ENCODE measurements at places on chromosomes 7 and 10. TPM values are rescaled to one million over a fixed set of nuclear protein-coding genes. Genes with fewer than 3 reads are reported as not detected.

UTF1 gene
- total RNA-seq: 0.54 TPM

ECHS1 gene
- total RNA-seq: 46.0 TPM

DNA sequence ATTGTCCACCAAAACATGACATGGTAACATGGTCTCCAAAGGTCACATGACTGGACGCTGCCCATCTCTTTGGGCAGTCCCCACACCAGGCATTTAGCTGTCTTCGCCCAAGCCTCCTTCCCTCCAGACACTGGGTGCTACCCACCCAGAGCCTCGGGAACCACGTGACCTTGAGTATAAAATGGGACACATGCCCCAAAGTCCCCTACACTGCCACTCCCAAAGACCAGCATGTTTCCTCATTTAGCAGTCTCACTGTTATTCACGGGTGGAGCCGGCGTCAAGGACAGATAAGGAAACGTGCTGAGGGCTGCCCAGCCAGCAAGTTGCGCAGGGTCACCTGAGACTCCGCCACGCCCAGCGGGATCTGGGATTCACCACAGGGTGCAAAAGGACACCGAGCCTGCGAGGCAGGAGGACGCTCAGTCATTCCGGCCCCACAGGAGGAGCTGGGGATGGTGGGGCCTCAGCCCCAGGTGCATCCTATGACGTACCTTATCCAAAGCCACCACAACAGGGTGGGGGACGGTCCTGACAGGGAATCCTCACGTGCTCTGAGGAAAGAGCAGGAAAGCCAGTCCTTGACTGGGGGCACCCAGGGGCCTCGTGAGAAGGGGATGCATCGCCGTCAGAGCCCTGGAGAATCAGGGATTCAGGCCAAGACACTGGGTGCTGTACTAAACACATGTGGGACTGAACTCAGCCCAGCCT, 226.9 kb downstream of the TNS3 start:
- peak; percentile 77 for DNase-seq

DNA sequence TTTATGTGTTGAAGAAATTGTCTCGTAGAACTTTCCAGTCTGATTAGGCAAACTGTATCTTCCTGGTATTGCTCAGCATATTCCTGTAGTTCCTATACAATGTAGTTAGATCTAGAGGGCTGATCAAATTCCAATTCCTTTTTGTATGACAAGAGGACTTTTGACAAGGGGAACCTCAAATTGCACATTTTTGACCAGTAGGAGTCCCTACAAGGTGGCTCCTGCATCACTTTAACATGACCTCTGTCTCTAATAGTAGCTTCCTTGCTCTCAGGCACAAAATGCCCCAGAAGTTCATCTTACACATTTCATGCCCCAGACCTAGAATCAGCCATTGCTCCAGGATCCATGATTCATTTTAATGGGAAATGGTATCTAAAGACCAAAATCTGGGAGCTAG, 18.7 kb downstream of the HERPUD2 start:
- no peak for DNase-seq

DNA sequence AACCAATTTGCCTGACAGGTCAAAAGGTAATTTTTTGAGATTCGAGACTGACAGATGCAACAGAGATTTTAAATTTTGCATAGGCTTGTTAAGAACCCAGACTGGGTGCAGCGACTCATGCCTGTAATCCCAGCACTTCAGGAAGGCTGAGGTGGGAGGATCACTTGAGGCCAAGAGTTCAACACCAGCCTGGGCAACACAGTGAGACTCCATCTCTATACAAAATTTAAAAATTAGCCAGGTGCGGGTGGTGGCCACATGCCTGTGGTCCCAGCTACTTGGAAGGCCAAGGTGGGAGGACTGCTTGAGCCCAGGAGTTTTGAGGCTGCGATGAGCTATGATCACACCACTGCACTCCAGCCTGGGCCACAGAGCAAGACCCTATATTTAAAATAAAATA, 34.6 kb downstream of the AMZ1 start:
- DNase-seq: peak; percentile 35

GRCh38 chr7:139065323-139065722, 29.5 kb upstream of the ZC3HAV1L start:
- no peak for DNase-seq

- no peak for DNase-seq
Observed at GRCh38 chr7:37674531-37674930, 9.0 kb upstream of the GPR141 start.

DNA sequence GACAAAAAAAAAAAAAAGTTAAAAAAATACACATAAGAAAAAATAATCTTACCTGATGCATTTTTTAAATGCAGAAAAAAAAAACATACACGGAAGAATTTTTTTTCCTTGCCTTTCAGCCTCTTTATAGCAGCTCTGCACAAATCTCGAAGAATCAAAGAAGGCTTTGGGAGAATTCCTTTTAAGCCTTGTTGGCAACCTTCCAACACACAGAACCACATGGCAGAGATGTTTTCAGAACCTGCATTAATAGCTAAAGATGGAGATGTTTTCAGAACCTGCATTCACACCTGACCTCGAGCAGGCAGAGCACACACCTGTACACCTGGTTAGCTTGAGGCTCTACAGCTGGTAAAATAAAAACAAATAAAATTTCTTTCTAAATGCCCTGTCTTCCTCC, 65.6 kb downstream of the DOCK4 start:
- no peak for DNase-seq

OPALIN gene
- not detected for total RNA-seq

MGMT gene
- 23.8 TPM for total RNA-seq

DNA sequence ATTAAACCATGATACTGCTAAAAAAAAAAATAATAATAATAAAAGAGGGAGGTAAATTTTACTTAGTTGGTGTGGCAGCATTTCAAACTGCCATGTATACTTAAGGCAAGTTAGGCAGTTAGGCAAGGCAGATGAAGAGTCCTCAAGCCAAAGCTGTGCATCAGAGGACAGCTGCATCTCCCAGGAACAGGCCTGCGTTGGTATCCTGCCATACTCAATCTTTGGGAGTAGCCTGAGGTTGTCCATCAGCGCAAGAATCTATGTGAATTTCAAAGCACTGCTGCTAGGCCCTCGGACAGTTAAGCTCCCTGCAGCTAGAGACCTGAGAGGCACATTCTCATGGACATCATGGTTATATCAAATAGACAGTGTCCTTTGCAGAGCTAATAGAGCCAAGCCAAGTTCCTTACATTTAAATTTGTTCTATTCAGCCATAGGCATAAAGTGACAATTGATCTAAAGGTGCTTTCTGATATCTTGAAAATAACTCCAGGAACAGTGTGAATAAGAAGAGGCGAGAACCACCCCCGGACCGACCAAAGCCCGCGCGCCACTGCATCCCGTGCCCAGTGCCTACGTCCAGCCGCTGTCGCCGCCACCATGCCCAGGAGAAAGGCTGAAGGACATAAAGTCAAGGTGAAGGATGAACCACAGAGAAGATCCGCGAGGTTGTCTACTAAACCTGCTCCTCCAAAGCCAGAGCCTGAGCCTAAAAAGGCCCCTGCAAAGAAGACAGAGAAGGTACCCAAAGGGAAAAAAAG, 310.6 kb downstream of the SEMA3D start:
- DNase-seq: no peak

CLDN3 gene
- not detected for total RNA-seq

- no peak for DNase-seq
Observed at GRCh38 chr10:116707981-116708380, 34.4 kb downstream of the HSPA12A start.

DNA sequence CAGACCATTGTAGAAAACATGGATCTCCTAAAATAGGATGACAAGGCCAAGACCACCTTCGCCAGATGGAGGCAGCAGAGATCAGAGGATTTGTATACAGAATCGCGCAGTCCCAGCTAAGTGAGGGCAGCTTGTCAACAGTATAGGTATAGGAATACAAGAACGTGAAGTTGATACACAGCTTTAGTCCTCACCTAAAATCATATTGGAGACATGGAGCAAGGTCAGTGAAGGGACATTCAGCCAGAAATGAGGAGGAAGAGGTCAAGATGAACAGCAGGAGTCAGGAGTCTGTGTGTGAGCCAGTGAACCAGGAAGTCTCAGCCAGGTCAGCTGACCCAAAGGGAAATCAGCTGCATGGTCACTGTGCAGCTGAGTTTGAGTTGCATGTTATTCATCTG, 263.4 kb upstream of the PRKCQ start:
- DNase-seq: no peak

DNA sequence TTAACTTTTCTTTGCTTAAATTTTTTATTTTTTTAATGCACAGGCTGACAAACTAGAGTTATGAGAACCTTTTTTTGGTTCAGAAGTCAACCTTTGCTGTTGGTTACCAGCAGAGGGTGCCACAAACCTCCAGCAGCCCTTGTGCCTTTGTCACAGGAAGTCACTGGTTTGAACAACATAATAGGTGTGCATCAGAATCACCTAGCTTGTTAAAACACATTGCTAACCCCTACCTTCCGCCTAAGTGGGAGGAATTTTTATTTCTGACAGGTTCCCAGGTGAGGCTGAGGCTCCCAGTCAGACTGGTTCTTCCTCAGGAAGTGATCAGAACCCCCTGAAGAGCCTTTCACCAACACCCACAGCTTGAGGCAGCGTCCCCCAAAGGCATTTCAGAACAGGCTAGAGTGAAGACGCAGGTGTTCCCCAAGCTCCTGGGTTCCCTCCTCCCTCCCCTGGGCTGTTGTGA, 22.6 kb upstream of the VDAC2 start:
- peak; percentile 83 for DNase-seq

- no peak for DNase-seq
Observed at GRCh38 chr7:134750083-134751062, 29.1 kb upstream of the CALD1 start.

- no peak for DNase-seq
Observed at GRCh38 chr7:47340517-47340916, 241.4 kb downstream of the TNS3 start.

DNA sequence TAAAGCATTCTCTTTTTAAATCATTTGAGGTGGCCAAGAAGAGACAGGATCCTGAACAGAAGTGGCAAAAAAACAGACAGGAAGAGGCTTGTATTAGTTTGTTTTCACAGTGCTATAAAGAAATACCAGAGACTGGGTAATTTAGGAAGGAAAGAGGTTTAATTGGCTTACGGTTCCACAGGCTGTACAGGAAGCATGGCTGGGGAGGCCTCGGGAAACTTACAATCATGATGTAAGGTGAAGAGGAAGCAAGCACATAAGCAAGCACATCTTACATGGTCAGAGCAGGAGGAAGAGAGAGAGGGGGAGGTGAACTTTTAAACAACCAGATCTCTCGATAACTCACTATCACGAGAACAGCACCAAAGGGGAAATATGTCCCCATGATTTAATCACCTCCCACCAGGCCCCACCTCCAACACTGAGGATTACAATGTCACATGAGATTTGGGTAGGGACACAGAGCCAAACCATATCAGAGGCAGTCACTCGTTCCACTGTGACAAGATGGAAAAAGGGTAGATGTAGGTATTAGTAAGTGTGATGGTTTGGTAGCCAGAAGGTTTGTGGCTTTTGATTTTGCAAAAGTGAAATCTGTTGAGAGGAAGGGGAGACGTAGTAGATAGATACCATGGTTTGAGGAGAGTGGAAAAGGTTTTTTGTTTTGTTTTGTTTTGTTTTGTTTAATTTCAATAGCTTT, 5.1 kb downstream of the MSRB2 start:
- DNase-seq: no peak

DNA sequence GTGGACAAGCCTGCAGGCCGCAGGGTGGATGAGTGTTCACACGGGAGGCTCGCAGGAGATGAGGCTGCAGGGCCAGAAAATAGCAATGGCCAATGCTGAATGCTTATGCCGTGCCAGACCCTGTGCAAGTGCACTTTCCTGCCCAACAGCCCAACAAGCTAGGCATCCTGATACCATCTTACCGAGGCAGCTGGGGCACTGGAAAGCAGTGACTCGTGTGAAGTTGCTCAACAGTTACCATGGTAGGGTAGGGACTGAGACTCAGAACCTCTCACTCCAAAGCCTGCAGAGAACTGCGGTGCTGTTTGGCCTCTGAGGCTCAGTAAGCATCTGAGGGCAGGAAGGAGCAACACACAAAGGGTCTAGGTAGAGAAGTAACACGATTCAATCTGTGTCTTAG, 43.7 kb downstream of the JAZF1 start:
- no peak for DNase-seq

GRCh38 chr10:125802739-125803138, 20.3 kb downstream of the UROS start:
- DNase-seq: no peak

- DNase-seq: no peak
Observed at GRCh38 chr7:29626730-29627129, 63.1 kb downstream of the PRR15 start.

EBF3 gene
- 0.20 TPM for total RNA-seq

GRCh38 chr10:60003651-60004523, 97.5 kb upstream of the CCDC6 start:
- DNase-seq: no peak

DNA sequence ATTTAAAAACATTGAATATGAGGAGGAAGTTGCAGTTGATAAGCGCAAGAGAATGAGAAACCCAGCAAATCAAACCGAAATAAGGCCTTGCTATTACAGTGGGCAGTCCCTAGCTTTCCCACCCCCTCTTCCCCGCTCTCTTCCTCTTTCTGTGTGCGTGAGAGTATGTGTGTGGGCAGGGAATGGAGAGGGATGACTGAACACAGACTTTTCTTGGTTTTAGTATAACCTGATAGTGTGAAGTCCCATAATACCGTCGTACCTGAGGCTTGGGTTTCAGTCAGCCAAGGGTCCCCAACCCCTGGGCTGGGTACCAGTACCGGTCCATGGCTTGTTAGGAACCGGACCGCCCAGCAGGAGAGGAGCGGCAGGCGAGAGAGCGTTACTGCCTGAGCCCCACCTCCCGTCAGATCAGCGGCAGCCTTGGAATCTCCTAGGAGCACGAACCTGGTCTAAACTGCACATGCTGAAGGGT, 255.3 kb downstream of the CELF2 start:
- DNase-seq: no peak

TDRD1 gene
- total RNA-seq: 0.60 TPM

CARD11 gene
- total RNA-seq: 55.6 TPM

TMEM72 gene
- not detected for total RNA-seq

TAS2R4 gene
- total RNA-seq: 4.1 TPM

BAIAP2L1 gene
- 2.6 TPM for total RNA-seq

- no peak for DNase-seq
Observed at GRCh38 chr10:120022357-120022756, 129.8 kb downstream of the SEC23IP start.

DNA sequence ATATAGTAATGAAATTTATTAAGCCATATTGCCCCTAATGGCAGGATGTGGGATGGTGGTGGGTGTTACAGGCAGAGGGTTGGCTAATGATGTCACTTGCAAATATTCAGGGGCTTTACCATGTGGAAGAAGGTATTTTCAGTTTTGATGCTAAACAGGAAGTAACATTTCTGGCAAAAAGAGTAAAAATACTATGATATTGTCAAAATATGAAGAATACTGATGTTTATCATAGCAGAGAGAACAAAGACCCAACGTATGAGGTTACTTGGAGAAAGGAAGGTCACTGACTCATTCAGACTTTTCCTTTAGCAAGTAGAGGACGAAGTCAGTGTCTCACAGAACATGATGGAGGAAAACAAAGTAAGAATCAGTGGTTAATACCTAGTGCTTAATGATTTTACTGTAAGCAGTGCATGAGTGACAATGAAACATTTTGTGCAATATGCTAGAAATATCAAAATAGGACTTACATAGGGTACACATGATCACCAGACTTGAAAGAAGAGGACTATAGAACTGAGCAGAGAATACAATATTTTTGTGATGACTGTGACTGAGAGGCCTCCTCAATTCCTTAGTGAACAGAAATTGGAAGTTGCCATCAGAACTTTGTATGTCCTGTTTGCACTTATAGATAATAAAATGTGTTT, 89.7 kb upstream of the STEAP4 start:
- DNase-seq: no peak

All from spleen (tissue), 13 donors.